ENCODE measurements at places on chromosomes 6 and 20.

- no peak overlapping the region for H3K4me3 ChIP-seq
- no peaks in the 10 kb centered on the region for H3K4me1 ChIP-seq
- H3K36me3 ChIP-seq: no peaks in the 10 kb centered on the region
- H3K27me3 ChIP-seq: no peaks in the 10 kb centered on the region
- no peak for DNase-seq
Measured at GRCh38 chr6:84867521-84867920, 103.1 kb upstream of the TBX18 start.

DNA sequence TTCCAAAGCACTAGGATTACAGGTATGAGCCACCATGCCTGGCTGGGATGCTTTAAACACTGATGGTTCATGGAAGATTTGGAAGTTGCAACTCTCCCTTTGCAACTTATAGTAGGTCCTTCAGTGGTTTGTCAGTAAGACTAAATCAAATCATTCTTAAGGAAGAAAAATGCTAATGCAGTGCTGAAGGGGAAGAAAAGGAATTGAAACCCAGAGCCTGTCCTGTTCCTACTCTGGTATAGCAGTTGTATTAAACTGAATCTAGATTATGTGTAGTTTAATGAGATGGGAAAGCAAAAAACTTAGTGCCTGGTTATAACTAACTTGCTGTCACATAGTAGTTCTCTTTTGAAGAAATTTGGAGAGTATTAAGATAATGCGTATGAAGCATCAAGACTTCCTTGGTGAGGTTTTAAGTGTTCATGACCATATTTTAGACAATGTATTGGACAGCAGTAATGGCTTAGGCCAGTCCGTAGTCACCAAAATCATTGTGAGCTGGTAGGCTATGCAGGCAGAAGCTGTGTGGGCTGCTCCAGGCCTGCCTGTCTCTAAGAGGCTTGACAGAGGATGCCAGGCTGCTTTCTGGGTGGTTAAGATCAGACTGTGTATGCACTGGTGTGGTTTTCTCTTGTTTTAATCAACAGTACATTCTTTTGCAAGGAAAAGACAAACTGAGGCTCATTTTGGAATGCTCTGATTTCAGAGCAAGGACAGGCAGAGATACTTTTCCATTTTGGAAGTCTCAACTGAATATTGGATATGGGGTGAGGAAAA, 14.0 kb downstream of the PAQR8 start:
- peaks cover 35% of the 10 kb centered on the region for H3K4me1 ChIP-seq
- H3K27me3 ChIP-seq: no peaks in the 10 kb centered on the region

DNA sequence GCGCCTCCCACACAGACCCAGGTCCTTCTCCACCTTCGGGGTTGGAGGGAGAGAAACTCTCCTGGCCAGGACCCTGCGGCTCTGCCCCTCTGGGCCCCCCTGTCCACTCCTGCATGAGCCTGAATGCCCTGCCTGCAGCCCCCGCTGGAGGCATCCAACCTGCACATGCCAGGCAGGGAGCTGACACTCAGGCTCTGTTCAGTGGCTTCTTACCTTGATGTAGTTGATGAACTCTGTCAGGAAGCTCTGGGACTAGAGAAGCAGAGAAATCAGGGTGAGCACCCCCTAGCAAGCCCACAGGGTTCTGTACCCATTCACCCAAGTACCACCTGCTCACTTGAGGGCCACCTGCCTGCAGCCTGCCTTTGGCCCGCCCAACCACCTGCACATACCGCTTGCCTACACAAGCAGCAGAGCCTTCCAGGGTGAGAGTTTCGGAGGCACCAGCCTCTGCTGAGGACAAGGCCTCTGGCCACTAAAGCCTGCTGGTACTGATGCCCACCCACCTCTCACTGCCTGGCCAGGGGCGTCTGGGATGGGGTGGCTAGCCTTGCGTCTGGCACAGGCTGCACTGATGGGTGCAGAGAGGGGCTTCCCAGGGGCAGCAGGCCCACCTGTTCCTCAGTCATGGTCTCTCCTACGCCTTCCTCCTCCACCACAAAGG, 9.7 kb downstream of the DDRGK1 start:
- DNase-seq: no peak
- H3K27me3 ChIP-seq: no peaks in the 10 kb centered on the region
- no peak overlapping the region for H3K27ac ChIP-seq
- H3K4me3 ChIP-seq: no peak overlapping the region

GRCh38 chr6:11964729-11965335, 47.3 kb upstream of the HIVEP1 start:
- peaks cover 22% of the 10 kb centered on the region for H3K4me1 ChIP-seq
- no peaks in the 10 kb centered on the region for H3K27me3 ChIP-seq
- no peaks in the 10 kb centered on the region for H3K36me3 ChIP-seq

DNA sequence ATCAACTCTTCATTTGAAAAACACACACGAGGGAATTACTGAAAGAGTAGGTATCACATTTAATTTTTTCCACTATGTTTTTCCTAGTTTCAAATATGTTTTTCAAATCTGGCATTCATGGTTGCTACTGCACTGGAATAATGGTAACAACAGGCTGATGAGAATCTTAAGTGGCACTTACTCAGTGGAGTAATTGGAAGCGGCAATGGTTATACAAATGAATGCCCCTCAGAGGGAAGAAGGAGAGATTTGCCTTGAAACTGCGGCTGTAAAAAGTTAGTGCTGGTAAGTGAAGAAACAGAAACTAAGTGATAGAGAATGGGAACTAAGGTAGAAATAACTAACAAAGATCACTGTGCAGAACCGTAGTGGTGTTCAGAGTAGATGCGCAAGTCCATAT, 41.0 kb upstream of the PDE7B start:
- H3K27me3 ChIP-seq: no peaks in the 10 kb centered on the region
- no peak overlapping the region for H3K27ac ChIP-seq
- no peak for DNase-seq
- H3K36me3 ChIP-seq: no peaks in the 10 kb centered on the region
- H3K4me1 ChIP-seq: peaks cover 4% of the 10 kb centered on the region

- DNase-seq: no peak
- H3K36me3 ChIP-seq: no peaks in the 10 kb centered on the region
- no peaks in the 10 kb centered on the region for H3K27me3 ChIP-seq
- no peak overlapping the region for H3K4me3 ChIP-seq
Measured at GRCh38 chr6:168905451-168906090, 348.1 kb downstream of the THBS2 start.

- no peaks in the 10 kb centered on the region for H3K27me3 ChIP-seq
- no peak overlapping the region for H3K27ac ChIP-seq
- H3K4me1 ChIP-seq: peaks cover 20% of the 10 kb centered on the region
Measured at GRCh38 chr20:19802492-19803158, 44.6 kb downstream of the RIN2 start.

GRCh38 chr20:13819885-13820645, 35.2 kb downstream of the NDUFAF5 start:
- peaks cover 11% of the 10 kb centered on the region for H3K36me3 ChIP-seq
- no peak overlapping the region for H3K4me3 ChIP-seq
- peaks cover 7% of the 10 kb centered on the region for H3K4me1 ChIP-seq
- H3K27ac ChIP-seq: no peak overlapping the region

DNA sequence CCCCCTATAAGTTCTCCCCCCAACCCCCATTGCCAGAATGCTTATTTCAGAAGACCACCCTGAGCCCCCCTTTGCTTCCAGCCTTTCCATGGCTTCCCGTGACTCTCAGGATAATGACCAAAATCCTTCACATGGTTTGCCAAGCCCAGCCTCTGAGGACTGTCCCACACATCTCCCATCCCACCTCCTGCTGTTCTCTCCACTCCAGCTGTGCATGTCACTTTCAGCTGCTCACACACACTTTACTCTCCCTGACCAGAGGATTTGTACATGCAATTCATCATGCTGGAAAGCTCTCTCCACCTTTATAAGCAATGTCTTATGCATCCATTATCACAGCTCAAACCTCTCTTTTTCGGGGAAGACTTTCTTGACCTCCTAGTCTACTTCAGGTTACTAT, 164.2 kb downstream of the PRL start:
- H3K4me1 ChIP-seq: no peaks in the 10 kb centered on the region
- no peak for DNase-seq
- no peak overlapping the region for H3K27ac ChIP-seq
- no peaks in the 10 kb centered on the region for H3K36me3 ChIP-seq
- H3K27me3 ChIP-seq: no peaks in the 10 kb centered on the region

DNA sequence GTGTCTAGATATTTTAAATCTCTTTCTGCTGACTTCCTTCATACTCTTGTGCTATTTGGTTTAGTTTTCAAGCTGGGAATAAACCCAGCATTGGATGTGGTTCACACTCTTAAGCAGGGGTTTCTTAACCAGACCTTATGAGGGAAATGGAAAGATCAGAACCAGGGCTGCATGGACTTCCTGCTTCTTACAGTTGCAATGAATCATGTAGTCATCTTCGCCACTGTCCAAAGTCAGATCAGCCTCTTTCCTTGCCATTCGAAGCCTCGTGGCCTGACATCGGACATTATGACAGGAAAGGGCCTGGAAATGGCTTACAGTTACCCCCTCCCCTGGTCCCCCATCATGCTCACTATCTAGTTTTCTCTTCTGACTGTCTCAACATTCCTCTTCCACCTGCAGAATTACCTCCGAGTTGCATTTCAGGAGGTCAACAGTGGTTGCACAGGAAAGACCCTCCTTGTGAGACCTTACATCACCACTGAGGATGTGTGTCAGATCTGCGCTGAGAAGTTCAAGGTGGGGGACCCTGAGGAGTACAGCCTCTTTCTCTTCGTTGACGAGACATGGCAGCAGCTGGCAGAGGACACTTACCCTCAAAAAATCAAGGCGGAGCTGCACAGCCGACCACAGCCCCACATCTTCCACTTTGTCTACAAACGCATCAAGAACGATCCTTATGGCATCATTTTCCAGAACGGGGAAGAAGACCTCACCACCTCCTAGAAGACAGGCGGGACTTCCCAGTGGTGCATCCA, 16.8 kb upstream of the NAA20 start:
- H3K27me3 ChIP-seq: peaks cover 41% of the 10 kb centered on the region
- H3K4me1 ChIP-seq: peaks cover 32% of the 10 kb centered on the region
- peaks cover 3% of the 10 kb centered on the region for H3K36me3 ChIP-seq
- DNase-seq: no peak
- no peak overlapping the region for H3K27ac ChIP-seq
- H3K4me3 ChIP-seq: no peak overlapping the region

GRCh38 chr6:105113422-105113821, 66.4 kb downstream of the POPDC3 start:
- H3K4me1 ChIP-seq: no peaks in the 10 kb centered on the region
- H3K27me3 ChIP-seq: peaks cover 22% of the 10 kb centered on the region
- DNase-seq: no peak
- no peaks in the 10 kb centered on the region for H3K36me3 ChIP-seq
- no peak overlapping the region for H3K27ac ChIP-seq
- no peak overlapping the region for H3K4me3 ChIP-seq

DNA sequence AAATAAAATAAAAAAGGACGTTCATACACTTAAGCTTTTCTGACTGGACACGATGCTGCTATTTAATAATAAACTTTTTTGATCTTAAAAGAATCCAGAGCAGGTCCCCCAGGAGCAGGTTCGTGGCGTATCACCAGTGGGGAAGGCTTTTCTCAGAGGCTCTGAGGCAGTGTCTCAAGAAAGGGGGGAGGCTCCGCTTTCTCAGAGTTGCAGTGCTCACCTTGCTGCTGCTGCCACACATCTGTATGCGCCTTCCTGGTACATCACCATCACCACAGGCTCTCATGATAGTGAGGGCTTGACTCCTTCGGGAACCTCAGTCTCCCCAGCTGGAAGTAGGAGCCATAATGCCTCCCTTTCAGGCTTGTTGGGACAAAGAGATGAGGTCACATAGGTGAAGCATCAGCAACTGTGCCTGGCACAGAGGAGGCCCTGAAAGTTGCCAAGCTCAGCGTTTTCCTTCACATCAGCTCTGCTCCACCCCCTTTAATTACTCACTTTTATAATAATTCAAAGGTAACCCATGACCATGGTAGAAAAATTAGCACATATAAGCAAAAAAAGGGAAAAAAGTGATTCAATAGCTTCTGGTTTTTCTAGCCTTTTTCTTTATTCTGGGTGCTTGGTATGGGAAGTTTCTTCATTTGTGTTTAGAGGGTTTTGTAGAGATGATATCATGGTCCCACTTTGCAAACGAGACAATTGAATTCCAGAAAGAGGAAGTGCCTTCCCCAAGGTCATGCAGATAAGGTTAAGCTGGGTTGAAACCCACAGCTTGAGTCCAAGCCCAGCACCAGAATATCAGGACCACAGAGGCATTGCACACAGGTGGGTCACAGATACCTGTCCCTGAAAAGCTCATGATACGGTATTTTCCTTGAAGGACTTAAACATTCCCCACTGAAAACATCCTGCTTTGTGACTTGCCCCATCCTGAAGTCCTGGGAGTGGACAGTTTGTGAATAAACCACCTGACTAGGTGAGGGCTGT, 24.5 kb downstream of the SRSF3 start:
- H3K4me1 ChIP-seq: peaks cover 26% of the 10 kb centered on the region
- H3K27me3 ChIP-seq: no peaks in the 10 kb centered on the region
- peaks cover 12% of the 10 kb centered on the region for H3K36me3 ChIP-seq
- H3K4me3 ChIP-seq: no peak overlapping the region

- H3K36me3 ChIP-seq: peaks cover 16% of the 10 kb centered on the region
- H3K27ac ChIP-seq: no peak overlapping the region
- H3K4me1 ChIP-seq: peaks cover 11% of the 10 kb centered on the region
- no peak for DNase-seq
Measured at GRCh38 chr6:100663219-100663863, 198.6 kb upstream of the SIM1 start.

DNA sequence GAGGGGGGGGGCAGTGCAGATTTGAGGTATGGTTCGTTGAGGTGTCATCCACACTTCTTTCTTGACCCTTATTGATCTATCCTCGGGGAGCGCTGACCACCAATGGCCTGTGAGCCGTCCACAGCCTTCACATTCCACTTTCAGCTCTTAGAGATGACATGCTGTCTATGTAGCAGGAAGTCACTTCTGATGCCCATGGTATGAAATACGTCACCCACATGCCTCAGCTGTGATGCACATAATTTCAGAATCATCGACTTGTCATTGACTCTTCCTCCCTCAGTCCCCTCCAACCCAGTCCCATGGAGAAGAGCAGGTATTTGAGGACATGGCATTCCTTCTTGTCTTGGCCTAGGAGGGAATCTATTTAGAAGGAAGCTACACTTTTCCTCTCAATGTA, 4.7 kb upstream of the ADGRF5 start:
- no peaks in the 10 kb centered on the region for H3K4me1 ChIP-seq
- H3K36me3 ChIP-seq: no peaks in the 10 kb centered on the region
- no peak overlapping the region for H3K4me3 ChIP-seq
- no peaks in the 10 kb centered on the region for H3K27me3 ChIP-seq

- H3K36me3 ChIP-seq: no peaks in the 10 kb centered on the region
- no peak overlapping the region for H3K27ac ChIP-seq
- H3K27me3 ChIP-seq: no peaks in the 10 kb centered on the region
- H3K4me1 ChIP-seq: no peaks in the 10 kb centered on the region
Measured at GRCh38 chr6:68778356-68779020, 143.4 kb downstream of the ADGRB3 start.

GRCh38 chr20:1299522-1299921, 29.4 kb downstream of the SDCBP2 start:
- DNase-seq: no peak
- H3K27me3 ChIP-seq: peaks cover 4% of the 10 kb centered on the region

GRCh38 chr6:117222861-117223260, 42.5 kb upstream of the VGLL2 start:
- H3K27ac ChIP-seq: no peak overlapping the region
- H3K4me3 ChIP-seq: no peak overlapping the region

GRCh38 chr20:34998331-34998950, 42.8 kb downstream of the MYH7B start:
- DNase-seq: no peak
- H3K36me3 ChIP-seq: peaks cover 63% of the 10 kb centered on the region
- no peaks in the 10 kb centered on the region for H3K27me3 ChIP-seq
- peaks cover 5% of the 10 kb centered on the region for H3K4me1 ChIP-seq
- H3K4me3 ChIP-seq: no peak overlapping the region
